ENCODE measurements at places on chromosomes 12 and 14. TPM values are rescaled to one million over a fixed set of nuclear protein-coding genes. Genes with fewer than 3 reads are reported as not detected.
A peak's percentile ranks its signal among the peaks of the same experiment; 100 is the strongest.

DNA sequence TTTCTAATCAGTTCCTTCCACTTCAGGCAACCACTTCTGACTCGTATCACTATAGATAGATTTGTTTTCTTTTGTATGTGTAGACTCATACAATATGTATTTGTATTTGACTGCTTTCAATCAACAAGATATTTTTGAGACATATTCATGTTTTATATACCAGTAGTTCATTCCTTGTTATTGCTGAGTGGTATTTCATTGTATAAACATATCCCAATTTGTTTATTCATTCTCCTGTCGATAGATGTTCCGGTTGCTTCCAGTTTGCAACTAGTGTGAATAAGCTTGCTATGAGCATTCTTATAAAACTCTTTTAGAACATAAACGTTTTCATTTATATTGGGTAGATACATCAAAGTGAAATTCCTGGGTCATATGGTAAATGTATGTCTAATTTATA is 119.2 kb downstream of the FIGNL2 start:
- DNase-seq, result no peak

DNA sequence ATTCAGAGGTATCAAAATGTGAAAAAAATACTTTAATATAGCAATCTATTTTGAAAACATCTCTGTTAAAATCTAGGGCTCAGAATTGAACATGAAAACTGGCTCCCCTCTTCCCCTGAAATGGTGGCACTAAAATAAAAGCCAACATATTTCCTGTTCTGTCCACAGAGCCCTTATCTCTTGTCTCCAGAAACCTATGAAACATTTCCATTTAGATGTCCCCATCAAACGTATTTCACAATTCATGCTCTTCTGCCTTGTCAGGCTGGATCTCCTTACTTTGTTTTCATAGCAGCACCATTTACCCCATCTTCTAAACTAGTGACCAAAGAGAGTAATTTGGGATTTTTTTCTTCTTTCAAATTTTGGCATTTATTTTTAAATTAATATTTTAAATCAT is 42.4 kb downstream of the PDE3A start:
- DNase-seq, result no peak

GRCh38 chr12:62774794-62775193 is 160.2 kb downstream of the PPM1H start:
- no peak for DNase-seq

GRCh38 chr12:47754881-47755280 is 3.8 kb downstream of the RAPGEF3 start:
- no peak for DNase-seq

GRCh38 chr14:97224016-97224415 is 426.8 kb downstream of the VRK1 start:
- DNase-seq, result no peak

- DNase-seq, result no peak
Observed at GRCh38 chr12:131196220-131196619, 242.5 kb downstream of the ADGRD1 start.

DNA sequence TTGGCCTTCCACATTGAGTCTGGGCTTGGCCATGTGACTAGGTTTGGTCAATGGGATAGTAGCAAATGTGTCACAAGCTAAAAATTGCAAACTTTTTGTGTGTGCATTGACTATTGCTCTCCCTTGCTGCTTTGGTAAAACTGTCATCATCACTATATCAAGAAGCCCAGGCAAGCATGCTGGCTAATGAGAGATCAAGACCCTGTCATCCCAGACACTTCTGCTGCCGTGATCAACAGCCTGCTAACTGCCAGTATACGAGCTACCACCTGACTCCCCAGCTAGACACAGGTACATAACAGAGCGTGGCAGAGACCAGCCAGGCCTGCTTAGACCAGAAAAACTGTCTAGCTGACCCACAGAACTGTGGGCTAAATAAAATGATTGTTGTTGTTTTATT is 456.7 kb upstream of the DCN start:
- no peak for DNase-seq

- no peak for DNase-seq
Observed at GRCh38 chr14:51367600-51367931, 127.5 kb downstream of the TMX1 start.

GRCh38 chr12:4956054-4956453 is 46.3 kb downstream of the KCNA1 start:
- DNase-seq, result no peak

GRCh38 chr14:101843038-101843437 is 81.5 kb downstream of the PPP2R5C start:
- DNase-seq, result no peak

DNA sequence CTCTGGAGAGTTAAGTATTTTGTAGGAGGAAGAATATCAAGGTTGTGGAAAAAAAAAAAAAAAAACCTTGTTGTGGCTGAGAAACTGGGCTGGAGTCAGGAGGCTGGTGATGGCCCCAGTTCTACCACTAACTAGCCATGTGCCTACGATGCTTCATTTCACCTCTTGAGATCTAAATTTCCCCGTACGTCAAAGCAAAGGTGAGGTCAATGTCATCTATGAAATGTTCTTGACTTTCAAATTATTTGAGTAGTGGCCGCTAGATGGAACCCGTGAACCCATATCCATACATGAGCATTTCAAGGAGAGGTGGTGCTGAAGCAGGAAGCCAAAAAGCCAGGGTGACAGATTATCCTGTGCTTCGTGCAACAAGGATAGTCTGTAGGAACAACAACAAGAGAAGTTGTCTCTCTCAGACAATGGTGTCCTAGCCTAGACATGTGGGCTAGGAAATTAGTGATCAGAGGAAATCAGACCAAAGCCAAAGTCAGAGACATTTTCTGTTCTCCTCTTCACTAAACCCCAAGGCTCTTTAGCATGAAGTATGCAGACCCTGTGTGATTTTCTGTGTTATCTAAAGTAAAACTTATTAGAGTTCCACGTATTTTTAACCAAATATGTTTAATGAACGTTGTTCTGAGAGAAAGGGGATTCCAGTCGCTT is 95.5 kb upstream of the ETV6 start:
- peak; percentile 78 for DNase-seq

- DNase-seq, result no peak
Observed at GRCh38 chr14:71324767-71325272, 417.6 kb downstream of the PCNX1 start.

DNA sequence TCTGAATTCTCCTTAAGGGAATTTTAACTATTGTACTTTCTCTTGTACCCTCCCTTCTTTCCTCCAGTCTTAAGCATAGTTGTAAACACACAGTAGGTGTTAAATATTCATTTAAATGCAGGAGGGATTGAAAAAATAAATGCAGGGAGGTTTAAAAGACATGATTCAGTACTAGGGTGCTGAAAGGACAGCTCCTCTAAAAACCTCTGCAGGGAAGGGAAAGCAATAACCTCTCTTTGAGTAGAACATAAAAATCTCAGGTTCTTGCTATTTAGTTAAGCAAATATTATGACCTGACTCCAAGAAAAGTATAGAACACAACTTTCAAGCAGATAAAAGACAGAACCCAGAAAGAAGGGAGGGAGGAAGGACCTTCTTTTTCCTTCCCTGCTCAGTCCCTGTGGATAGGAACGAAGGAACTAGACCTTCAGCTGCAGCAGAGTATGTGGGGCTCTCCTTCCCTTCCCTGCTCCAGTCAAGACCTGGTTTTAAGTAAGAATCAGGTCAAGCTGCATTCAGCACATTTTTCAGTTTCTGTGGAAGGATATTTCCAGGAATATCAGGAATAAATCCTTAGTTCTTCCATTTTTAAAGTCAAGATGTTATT is 4.7 kb downstream of the MAP3K9 start:
- DNase-seq, result no peak

DNA sequence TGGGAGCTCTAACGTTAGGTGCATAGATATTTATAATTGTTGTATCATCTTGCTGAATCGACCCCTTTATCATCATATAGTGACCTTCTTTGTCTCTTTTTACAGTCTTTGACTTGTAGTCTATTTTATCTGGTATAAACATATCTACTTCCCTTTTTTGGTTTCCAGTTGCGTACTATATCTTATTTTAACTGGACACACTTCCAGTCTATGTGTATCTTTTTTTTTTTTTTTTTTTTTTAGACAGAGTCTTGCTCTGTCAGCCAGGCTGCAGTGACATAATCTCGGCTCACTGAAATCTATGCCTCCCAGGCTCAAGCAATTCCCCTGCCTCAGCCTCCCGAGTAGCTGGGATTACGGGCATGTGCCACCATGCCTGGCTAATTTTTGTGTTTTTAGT is 41.9 kb upstream of the ZFP36L1 start:
- no peak for DNase-seq

- DNase-seq, result no peak
Observed at GRCh38 chr12:24152270-24152669, 202.8 kb upstream of the SOX5 start.

- no peak for DNase-seq
Observed at GRCh38 chr12:52606581-52607218, 5.4 kb upstream of the KRT72 start.

DNA sequence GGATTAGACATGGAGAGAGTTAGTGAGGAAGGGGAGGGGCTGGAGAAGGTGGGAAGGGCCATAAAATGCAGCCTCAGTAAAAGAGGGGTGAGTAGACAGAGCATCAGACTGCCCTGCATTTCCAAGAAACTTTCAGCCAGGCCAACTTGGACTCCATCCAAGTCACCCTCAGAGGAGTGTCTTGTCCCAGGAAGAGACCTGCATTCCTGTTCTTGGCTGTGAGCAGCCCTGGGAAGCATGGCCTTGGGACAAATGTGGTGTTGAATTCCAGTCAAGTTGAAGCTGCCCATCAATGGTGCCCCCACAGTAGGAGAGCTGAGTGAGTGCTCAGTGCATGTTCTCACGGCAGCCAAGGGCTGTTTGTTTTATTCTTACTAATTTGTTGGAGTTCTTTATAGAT is 35.0 kb upstream of the TUNAR start:
- DNase-seq, result no peak

LBHD2 gene
- not detected for total RNA-seq

OVCH1 gene
- total RNA-seq, result 2.6 TPM

STAC3 gene
- not detected for total RNA-seq

PZP gene
- total RNA-seq, result not detected

NRXN3 gene
- 21.0 TPM for total RNA-seq

DIO3 gene
- total RNA-seq, result not detected

ADAM21 gene
- 0.11 TPM for total RNA-seq

CHST11 gene
- 63.2 TPM for total RNA-seq

CCDC196 gene
- not detected for total RNA-seq

DTX1 gene
- 4.5 TPM for total RNA-seq

CCDC197 gene
- total RNA-seq, result not detected
